ENCODE measurements at places on chromosomes 3 and 15.

DNA sequence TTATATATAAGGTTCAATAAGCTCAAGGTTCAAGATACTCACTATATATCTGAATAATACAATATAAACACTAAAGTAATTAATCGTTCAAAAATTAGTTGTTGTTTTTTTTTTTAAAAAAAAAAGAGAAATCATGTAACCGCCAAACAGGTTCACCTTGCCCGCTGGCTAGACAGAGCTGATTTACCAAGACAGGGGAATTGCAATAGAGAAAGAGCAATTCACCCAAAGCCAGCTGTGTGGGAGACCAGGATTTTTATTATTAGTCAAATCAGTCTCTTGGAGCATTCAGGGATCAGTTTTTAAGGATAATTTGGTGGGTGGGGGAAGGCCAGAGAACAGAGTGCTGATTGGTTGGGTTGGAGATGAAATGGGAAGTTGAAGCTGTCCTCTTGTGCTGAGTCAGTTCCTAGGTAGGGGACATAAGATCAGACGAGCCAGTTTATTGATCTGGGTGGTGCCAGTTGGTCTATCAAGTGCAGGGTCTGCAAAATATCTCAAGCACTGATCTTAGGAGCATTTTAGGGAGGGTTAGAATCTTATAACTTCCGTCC lies 7.9 kb downstream of the HIGD1A start:
- DNase-seq = no peak

DNA sequence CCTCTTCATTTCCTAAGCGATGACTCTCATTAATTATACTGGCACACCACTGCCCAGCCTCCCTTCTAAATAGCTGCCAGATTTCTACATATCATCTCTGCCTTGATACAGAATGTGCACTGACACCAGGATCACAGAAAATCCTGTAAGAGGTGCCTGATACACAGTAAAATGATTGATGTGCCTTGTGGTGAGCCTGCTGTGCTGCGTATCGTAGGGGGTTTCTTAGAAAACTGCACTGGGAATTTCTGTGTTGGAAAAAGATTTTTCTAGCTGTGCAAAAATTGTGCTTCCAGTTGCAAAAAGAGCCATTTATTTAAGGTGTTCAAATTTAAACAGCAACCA lies 3.0 kb upstream of the PLCH1 start:
- no peak for DNase-seq

DNA sequence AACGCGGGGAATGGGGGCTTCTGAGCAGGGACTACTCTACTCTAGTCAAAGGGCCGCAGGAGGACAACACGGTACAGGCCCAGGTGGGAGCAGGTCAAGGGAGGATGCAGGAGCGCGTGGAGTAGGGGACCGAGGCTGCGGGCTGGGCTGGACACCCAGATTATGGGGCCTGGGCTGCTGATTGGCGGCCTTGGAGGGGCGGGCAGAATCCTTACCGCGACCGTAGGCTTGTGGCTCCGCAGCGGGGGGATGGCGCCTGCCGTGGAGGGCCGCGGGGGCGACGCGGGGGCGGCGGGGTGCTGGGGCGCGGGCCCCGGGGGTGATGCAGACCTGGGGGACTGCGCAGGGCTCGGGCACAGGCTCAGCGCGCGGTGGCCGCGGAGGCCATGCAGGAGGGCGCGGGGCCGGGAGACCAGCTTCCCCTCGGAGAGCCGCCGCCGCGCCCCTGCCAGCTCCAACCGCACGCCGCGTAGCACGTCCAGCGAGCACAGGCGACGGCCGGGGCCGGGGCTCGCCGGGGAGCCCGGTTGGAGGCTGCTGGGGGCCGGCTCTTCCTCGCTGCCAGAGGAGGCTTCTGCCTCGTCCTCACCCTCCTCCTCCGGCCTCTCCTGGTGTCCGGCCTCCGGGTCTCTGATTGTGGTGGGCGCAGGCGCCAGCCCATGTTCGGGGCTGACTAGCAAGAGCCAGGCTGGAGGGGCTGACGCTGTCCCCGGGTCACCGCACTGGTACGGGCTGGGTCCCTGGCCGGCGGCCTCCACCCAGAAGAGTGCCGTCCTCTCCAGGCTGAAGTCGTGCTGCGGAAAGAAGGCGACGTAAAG lies 12.9 kb downstream of the UBAP1L start:
- no peak for DNase-seq

GRCh38 chr15:92617549-92618520 lies 37.7 kb downstream of the FAM174B start:
- no peak for DNase-seq

DNA sequence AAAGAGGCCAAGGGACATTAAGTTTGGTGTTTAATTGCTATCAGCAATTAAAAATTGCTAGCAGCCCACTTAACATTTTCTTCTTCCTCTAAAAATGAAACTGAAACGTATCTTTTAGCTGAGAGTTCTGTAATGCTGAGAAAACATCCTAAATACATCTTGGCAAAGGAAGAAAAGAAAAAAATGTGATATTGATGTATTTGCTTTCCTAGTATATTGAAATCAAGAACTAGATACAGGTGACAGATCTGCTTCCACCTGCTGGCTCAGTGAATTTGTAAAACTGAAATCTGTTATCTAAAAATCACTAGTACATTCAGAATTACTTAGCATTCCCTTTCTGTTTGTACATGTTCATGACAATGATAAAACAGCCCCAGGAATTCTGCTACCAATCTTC lies 283.2 kb downstream of the ZBTB20 start:
- DNase-seq = no peak

Measured in T47D (cell line).